Posterior vena cava (tissue), 2 donors: ENCODE measurements at places on chromosomes 12 and 14. TPM values are rescaled to one million over a fixed set of nuclear protein-coding genes. Genes with fewer than 3 reads are reported as not detected.

DNA sequence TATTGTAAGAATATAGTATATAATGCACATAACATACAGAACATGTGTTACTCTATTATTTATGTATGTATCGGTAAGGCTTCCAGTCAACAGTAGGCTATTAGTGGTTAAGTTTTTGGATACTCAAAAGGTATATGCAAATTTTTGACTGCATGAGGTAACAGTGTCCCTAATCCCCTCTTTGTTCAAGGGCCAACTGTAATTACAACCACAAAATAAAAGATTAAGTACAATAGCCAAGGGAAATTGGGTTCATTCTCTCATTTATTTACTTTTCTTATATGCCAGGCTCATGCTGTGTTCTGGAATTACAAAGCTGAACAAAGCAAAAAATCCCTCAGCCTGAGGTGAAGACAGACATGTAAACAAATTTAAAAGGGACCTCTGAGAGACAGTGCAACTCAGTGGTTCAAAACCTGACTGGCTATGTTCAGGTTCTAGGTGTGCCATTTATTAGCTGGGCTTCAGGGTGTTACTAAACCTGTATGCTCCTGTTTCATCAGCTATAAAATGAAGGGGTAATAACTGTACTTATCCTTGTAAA, 43.4 kb upstream of the TSPAN8 start:
- DNase-seq, result no peak

GRCh38 chr12:53300187-53300586, 692 bp downstream of the MYG1 start:
- no peak for DNase-seq

DNA sequence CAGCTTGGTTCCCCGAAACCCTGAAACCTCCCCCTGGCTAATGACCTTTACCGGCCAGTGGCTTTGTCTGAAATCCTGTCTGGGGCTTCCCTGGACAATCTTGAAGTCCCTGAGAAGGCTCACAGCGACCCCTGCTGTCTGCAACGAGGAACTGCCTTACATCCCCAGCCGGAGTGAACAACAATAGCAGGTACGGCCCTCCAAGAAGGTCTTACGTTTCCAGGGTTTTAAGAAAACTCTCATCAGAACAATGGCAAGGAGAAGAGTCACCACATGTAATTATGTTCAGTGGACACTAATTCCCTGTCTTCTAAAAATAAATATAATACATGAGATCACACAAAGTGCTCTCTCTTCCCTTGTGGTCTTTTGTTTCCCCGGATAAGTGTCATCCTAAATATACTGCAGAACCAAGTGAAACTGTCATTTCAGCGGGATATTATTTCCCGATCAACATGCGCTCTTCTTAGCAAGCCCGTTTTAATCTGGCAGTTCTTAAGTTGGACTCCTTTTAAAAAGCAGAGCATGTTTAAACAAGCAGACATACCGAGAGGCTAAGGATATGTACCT, 53.3 kb downstream of the RBM19 start:
- no peak for DNase-seq

GRCh38 chr14:70567791-70568190, 32.7 kb downstream of the MED6 start:
- no peak for DNase-seq

GRCh38 chr12:27464220-27464554, 17.7 kb downstream of the SMCO2 start:
- DNase-seq, result no peak

Gene GPRC5A
- 23.4 TPM for total RNA-seq

- DNase-seq, result no peak
These were observed 329.8 kb downstream of the CACNA1C start for GRCh38 chr12:2382370-2383155.

GRCh38 chr12:57215668-57216013, 953 bp upstream of the NXPH4 start:
- no peak for DNase-seq

GRCh38 chr12:42887657-42888056, 298.1 kb upstream of the PRICKLE1 start:
- no peak for DNase-seq

- no peak for DNase-seq
These were observed 138.9 kb downstream of the HMGA2 start for GRCh38 chr12:65962921-65963861.

Gene PTCSC3
- not detected for total RNA-seq

DNA sequence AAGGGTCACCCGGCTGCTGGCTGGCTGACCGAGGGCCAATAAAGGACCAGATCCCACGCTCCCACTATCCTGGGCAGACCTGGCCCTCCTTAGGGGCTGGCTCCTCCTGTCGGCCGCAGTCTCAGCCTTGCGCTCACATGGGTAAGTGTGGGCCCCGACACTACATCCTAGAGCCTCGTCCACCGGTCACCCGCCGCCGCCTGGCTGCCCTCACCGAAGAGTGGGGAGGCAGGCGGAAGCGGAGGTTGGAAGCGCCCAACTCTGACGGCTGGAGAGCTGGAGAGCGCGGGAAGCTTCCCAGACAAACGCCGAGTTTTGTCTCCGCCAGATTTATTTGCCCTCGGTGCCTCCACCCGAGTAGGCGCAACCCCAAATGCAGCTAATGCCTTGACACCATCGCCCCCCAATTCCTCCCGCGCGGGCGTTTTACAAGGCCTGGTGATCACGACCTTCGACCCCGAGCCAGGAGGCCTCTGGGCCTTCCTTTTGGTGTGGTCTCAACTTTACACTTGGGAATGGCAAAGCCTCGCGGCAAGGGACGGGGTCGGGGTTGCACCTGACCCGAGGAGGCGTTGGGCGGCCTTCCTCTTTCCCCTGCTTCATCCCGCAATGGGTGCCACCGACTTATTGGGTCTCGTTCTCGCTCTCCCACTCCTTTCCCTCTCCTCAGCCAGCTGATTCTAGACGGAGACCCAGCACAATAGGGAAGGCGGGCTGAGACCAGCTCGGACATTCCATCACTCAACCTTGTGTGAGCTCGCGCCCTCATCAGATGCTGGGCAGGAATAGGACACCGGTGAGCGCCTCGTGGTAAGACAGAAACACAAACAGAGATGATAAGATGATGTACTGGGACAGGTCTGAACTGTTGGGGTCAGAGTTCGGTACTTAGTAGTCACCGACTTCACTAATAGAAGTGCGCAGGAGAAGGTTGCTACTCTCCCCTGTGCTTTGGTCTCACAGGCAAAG, 78.3 kb upstream of the ANO4 start:
- DNase-seq, result no peak

DNA sequence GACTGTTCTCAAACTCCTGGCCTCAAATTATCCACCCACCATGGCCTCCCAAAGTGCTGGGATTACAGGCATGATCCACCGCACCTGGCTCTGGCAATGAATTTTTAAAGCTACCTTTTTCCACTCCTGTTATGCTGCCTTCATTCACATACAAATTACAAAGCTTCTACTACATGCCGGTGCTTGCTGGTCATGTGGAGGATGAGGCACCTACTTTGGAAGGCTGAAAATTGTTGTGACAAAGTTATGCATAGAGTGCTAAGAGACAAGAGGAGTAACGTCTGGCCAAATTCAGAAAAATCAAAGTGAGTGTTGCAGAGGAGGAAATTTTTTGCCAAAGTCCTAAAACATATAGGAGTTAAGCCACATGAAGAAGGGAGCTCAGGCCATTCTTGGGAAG, 191.7 kb upstream of the PPFIA2 start:
- DNase-seq, result no peak

DNA sequence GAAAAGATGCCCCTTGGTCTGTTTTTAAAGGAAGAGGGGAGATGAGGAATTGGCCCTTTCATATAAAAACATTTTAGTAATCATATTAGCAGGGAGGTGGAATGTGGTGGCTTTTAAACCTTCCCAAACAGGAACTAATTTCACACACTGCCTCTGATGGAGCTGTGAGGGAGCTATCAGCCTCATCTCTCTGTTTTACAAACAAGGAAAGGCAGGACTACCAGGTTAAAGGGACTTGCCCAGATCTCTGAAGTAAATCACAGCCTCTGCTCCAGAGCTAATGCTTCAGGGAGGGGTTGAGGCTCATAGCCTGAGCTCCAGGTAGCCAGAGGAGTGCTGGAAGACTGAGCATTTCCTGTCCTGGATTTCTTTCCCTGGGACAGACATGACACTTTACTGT, 1.1 kb upstream of the BMP4 start:
- no peak for DNase-seq

DNA sequence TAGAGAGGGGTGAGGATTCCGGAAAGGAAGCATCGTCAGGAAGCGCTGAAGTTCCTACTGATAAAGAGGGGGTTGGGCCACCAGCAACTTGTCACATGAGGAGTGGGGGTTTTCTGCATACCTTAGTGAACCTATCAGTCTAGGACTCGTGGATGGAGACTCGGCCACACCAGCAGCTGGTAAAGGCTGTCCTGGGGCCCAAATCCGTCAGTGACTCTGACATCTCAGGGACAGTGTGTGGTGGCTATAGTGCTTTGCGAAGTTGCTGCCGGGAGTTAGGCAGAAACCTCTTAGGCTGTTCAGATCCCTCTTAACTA, 16.4 kb downstream of the RNASE2 start:
- DNase-seq, result no peak

GRCh38 chr14:35223927-35224326, 68.3 kb upstream of the PSMA6 start:
- no peak for DNase-seq

- DNase-seq, result no peak
These were observed 171.5 kb upstream of the EEA1 start for GRCh38 chr12:93100610-93101009.

DNA sequence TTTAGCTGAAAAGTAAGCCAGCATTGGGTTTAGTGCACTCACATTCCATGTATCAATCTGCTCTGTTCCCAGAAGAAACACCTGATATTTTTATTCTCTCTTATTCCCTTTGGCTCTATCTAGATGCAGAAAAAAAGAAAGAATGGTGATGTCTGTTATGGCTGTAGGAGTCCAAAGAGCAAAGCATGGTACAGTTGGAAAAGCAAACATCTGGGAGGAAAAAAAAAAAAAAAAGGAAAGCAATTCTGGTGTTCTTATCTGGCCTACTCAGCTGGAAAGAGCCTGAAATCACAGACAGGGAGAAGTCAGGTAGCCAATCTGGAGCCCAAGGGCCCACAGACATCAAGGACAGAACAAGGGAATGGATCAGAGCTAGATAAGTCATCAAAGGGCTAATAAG, 293.9 kb downstream of the DUSP6 start:
- DNase-seq, result no peak

DNA sequence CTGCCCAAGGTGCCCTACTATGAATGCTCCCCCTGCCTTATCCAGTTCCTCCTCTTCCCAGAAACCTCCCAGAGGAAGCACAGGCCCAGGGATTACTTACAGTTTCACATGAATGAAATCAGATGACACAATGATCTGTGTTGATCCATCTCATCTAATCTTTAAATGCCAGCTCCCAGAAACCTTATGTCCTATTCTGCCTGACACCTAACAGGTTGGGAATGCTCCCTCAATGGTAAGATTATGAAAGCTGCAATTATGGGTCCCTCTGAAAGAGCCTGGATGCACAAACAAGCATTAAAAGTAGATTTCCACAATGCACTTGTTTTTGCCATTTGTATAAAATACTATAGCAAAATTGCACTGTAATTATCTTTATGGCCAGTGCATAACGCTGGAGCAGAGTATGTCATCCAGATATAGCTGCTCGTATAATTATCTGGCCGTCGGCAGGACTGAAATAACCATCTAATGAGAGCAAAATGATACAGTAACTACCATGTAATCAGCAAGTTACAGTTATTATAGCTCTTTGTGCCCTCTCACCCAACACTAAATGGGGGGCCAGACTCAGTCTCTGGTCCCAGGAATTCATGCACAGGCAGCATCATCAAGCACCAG, 4.4 kb upstream of the ZBTB39 start:
- no peak for DNase-seq

DNA sequence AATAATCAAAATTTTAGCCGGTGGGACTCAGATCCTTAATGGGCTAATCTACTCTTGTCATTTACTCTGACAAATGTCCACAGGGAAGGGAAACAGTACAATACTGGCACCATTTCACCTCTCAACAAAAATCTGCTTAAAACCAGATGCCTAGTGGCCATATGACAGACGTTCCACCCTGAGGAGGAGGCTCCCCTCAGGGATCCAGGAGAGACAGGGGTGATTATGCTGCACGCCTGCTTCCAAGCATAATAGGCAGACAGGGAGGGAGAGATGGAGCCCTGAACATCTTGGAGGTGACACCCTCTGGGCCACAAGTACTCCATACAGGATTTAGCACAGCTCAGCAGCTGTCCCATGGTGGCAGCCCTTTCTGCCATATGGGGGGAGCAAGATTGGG, 24.8 kb upstream of the AKAP6 start:
- DNase-seq, result no peak

GRCh38 chr14:95531473-95531872, 3.4 kb upstream of the GLRX5 start:
- DNase-seq, result no peak

Gene TAS2R30
- total RNA-seq, result 4.3 TPM

Gene PKP2
- total RNA-seq, result 0.38 TPM

GRCh38 chr12:49577589-49578315, 9.8 kb upstream of the MCRS1 start:
- no peak for DNase-seq

- DNase-seq, result no peak
These were observed 445.4 kb upstream of the OR4E1 start for GRCh38 chr14:22118899-22119477.

DNA sequence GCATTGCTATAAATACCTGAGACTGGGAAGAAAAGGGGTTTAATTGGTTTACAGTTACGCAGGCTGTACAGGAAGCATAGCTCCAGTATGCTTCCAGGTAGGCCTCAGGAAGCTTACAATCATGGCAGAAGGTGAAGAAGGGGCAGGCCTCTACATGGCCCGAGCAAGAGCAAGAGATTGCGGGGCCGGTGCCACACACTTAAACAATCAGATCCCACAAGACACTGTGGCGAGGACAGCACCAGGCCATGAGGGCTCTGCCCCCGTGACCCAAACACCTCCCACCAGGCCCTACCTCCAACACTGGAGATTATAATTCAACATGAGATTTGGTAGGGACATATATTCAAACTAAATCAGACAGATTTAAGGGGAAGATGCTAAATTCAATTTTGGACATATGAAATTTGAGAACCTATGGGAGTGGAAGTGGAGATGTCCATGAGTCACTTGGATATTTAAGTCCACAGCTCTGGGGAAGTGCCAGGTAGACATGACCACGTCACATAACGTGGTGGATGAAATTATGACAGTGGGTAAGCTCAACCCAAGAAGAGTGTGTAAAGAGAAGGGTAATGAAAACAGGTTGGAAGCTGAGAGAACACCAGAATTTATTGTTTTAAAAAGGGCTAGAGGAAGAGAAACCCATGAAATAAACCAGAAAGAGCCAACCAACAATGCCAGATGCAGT, 1.5 kb upstream of the LTA4H start:
- no peak for DNase-seq
